ENCODE measurements at places on chromosomes 4 and X.

DNA sequence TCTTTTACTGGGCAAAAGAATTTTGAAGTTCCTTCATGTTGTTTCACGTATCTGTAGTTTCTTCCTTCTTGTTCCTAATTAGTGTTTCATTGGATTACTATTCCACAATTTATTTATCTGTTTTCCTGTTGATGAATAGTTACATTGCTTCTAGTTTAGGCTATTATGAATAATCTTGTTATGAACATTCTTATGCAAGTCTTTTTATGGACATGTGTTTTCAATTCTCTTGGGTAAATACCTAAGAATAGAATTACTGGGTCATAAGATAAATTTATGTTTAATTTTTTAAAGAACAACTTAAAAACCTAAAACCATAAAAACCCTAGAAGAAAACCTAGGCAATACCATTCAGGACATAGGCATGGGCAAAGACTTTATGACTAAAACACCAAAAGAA lies 70.9 kb upstream of the RXFP1 start:
- no peak for DNase-seq

DNA sequence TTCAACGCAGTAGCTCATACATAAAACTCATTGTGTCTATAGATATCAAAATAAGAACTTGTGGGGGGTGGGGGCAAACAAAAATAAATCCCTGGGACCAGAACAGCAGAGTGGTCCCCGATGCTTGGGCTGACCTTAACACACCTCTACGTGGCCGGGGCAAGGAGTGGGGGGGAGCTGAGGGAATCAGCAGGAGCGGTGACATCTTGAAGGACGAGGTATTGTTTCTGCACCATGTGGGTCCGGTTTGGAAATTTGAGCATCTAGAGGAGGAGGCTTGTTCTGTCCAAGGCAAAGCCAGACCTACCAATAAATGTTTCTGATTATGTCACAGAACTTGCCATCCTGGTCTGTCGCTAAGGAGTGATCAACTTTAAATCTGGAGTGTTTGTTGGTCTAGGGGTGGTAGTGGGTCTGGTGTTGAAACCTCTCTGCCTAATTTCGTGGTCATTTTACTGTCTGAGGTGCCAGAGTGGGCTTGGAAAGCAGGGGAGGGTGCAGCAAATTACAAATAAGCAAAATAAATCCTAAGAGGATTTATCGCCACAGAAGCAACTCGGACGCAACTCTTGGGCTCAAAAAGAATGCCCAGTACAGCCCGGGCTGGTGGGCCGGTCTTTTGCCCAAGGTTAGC lies 774 bp upstream of the RAPGEF2 start:
- DNase-seq = no peak

DNA sequence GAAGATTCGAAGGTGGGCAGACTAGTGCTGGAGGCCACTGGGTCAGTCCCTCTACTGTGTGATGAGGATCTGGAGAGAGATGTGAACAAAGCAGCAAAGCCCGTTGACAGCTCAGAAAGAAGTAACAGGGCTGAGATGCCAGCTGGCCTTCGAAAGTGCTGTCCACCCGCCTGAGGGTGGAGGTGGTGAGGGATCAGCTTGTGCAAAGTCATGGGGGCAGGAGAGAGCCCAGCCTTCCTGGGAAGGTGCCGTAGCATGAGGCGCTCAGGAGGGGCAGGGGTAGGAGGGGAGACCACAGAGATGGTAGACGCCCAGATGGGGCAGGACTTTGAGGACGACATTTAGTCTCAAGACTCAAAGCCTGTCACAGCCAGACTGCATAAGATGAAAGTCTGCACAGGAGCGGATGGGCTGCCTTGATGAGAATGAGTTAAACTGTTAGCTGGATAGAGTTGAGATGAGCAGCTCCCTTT lies 19.7 kb downstream of the TBC1D14 start:
- no peak for DNase-seq

DNA sequence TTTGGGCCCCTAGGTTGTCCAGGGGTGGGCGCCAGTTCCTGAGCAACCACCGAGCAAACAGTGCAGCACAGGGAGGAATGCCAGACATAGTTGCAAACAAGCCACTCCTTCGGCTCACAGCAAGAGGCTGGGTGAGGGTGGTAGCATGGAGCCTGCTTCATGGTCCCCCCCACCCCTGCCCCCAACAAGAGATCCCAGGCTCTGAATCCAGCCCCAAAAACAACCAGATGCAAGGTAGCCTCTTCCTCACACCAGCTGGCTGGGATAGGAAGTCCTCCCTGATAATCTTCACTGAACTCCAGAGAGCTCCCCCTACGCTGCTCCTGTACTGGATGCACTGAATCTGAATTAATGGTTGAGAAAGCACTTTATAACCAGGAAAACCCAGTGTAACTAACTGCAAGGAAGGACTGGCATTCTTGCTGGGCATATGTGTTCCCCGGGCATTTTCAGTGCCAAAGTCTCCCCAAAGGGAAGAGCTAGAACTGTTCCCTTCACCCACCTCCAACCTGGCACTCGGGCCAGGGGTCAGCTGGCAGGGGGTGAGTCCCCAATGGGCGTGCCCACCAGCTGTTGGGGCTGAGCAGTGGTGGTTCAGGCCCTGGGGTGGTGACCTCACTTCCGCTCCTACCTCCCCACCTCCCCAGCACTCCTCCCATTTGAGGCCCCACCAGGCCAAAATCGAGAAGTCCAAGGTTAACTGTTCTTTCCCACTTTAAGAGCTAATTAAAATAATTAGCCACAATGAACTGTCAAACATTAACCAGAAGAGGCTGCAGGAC lies 1.5 kb downstream of the ELF4 start:
- peak; percentile 48 for DNase-seq

- DNase-seq = no peak
Observed at GRCh38 chrX:47723689-47724088, 64.7 kb upstream of the UXT start.

GRCh38 chr4:10182446-10183424 lies 66.1 kb upstream of the WDR1 start:
- no peak for DNase-seq

GRCh38 chrX:15391850-15392249 lies 7.6 kb upstream of the VEGFD start:
- no peak for DNase-seq

- DNase-seq = no peak
Observed at GRCh38 chr4:105714932-105715331, 6.3 kb downstream of the GSTCD start.
